Stimulated activated naive CD8-positive, alpha-beta T cell treated with anti-CD3 and anti-CD28 coated beads, Interleukin-15, amount 100 ng/mL, for 72 hours (primary cell): ENCODE measurements at places on chromosomes 16 and 17.
A peak's percentile ranks its signal among the peaks of the same experiment; 100 is the strongest.

DNA sequence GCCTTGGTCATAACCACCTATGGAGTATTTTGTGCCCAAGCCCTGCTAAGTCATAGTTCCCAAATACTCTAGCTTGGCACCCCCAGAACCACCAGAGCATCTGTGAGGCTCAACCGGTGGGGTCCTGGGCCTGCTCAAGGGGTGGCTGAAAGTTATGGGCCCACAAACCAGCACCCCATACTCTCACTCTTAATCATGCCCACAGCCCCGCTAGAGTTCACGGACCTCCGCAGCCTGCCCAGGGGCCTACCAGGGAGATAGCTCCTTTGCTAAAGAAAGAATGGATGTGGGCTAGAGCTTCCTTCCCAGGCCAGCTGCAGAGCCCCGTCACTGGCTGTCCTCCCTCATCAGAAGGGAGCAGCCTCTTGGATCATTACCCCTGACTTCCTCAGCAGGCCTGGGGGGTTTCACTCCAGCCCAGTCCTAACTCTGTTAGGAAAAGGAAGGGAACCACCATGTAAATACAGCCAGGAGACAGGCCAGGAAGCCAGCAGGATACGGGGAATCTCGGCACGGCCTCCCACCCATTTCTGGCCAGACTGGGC, 1.4 kb downstream of the GIT1 start:
- DNase-seq = no peak

GRCh38 chr17:32824334-32824733, 52.6 kb downstream of the MYO1D start:
- DNase-seq = no peak

- no peak for DNase-seq
These were observed 168.5 kb upstream of the RPH3AL start for GRCh38 chr17:521183-521525.

DNA sequence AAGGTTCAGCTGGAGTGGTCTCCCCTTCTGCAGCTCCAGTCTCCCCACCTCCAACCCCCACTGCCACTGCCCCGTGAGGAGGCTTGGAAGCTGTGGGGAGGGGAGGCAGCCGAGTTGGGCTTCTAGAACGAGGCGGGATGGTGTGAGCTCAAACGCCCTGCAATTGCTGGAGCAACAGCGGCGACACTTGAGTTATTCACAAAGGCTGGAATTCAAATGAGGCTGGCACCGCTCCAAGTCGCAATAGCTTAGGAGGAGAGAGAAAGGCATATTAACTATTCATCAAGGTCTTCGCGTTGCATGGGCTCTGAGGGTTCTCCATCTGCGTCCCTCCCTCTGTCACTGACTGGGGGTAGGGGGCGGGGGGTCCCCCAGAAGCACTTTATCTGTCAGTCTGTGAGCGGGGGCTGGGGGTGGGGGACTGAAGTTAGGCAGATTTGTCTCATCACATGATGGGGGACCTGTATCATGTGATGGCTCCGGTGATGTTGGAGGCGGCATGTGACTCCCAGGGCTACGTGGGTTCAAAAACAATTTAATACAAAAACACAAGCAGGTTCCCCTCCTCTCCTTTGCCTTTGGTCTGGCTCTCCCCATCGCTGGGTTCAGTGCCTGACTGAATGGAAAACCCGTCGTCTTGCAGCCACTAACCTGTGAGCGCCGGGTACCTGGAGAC, 70.5 kb downstream of the RBBP6 start:
- no peak for DNase-seq

DNA sequence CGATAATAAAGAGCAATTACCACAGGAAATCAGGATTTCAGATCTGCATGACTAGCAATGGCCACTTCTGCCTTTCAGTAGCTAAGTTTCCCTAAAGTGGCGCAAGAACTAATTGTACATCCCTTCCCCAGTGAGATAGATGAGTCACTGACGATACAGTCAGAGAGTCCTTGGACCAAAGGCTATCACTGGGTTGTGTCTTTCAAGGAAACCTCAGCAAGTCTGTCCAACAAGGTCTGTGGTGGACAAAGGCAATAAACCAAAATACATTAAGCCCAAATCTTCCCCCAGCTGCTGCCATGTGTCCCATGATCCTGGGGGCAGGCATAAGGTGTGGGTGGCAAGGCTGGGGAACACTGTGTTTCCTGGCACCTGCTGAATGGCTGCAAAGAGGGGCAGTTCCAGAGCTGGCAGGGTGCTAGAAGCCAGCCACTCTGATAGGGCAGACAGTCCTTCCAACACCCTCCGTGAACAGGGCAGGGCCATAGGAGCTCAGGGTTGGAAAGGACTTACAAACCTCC, 20.5 kb upstream of the MTMR4 start:
- no peak for DNase-seq

DNA sequence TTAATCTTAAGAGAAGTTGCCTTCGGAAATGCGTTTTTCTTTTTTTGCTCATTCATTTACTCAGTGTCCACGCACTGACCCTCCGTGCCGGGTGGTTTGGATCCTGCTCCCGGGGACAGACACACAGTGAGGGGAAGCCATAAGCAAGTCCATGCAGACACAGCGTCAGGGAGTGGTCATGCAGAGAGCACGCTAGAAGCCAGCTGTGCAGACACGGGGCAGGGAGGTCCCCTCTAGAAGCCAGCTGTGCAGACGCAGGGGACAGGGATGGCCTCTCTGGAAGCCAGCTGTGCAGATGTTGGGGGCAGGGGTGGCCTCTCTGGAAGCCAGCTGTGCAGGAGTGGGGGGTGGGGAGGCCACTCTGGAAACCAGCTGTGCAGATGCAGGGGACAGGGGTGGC, 4.8 kb downstream of the GAA start:
- DNase-seq = no peak

GRCh38 chr17:9020824-9021157, 519 bp upstream of the NTN1 start:
- DNase-seq = peak; percentile 15

DNA sequence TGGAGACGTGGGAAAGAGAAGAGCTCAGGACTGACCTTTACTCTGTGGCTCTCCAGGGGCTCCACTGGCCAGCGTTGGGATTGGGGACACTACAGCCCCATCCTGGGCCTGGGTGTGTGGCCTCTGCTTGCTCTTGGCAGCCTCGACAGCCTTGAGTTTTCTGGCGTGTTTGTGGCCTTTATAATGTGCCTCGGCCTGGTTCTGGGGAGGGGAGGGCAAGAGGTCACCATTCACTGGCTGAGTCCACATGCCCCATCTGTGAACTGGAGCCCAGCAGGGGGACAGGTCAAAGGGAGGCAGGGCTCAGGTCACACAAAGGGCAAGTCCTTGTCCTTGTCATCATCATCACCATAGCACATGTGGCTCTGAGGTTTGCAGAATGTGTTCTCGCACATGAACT, 11.7 kb downstream of the NKIRAS2 start:
- no peak for DNase-seq
